ENCODE measurements at places on chromosomes 16 and 17.
A peak's percentile ranks its signal among the peaks of the same experiment; 100 is the strongest.

GRCh38 chr17:49339354-49339753 lies 22.7 kb downstream of the ZNF652 start:
- no peak for DNase-seq

GRCh38 chr16:23362460-23363317 lies 60.6 kb downstream of the SCNN1B start:
- DNase-seq = no peak

DNA sequence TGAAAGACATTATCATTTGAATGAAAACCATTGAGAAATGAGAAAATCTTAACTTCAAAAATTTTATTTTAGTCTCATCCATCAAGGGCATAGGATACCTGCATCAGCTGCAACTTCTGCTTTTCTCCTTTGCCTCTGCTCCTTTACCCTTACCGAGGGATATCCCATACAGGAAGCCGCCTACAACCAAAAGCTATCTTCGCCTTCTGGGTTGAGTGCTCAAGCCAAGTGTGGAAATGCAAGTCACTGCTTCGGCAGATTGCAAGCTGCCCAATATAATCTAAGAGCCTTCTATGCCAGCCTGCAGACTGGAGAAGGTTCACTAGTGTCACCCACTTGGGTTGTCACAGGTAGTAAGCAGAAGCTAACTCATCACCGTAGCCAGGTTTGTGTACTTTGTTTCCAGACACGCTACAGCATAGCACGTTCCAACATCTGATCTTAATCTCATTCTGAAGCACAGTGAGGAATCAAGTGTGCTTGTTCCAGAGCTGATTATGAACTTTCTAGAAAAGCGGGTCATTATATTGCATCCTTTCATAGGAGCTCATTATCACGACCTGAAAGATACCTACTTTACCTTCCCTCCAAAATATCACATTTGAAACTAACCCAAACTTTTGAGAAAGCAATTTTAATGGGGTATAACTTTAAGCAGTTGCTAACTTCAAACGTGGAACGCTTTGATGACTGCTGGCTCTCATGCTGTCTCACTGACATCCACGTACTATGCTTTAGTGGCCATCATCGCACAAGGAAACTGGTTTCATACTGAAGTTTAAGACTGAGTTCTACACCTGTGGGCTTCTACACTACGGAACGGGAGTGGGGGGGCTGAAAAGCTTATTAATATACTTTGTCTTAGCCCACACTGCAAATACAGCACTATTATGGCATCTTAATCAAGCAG lies 8.0 kb upstream of the UNK start:
- peak; percentile 50 for DNase-seq

GRCh38 chr17:1156864-1157263 lies 22.9 kb downstream of the ABR start:
- DNase-seq = no peak

DNA sequence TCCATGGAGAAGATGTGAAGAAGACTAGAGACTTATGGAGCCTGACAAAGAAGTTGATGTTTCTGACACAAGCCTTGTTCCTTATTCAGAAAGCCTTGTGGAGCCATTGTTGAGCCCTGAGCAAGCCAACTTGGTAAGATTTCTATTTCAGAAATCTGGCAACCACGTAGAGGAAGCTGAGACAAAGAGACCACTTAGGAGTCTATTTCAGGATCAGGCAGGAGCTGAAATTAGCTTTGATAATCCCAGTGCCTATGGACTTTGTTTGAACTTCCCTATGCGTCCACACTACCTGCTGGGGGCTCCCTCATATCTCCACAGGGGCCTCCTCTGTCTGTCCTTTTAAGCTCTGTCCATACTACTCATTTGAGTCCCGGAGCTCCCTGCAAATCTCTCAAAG lies 540.0 kb upstream of the GOT2 start:
- DNase-seq = no peak

DNA sequence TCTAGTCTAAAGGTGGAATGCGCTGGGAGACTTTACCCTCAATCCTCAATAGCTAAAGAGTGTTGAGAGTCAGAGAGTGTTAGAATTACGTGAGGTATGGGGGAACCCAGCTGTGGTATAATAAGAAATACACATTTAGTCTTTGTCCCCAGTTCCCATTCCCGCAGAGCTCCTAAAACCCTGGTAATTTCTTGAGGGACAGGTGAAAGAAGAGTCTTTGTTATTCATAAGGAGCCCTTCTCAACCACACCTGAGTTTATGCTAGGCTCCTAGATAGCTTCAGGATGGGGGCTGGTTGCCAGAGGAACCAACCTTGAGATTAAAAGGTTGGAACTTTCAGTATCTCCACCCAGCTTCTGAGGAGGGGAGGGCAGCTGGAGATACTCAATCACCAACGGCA lies 5.8 kb downstream of the ZNF18 start:
- no peak for DNase-seq

DNA sequence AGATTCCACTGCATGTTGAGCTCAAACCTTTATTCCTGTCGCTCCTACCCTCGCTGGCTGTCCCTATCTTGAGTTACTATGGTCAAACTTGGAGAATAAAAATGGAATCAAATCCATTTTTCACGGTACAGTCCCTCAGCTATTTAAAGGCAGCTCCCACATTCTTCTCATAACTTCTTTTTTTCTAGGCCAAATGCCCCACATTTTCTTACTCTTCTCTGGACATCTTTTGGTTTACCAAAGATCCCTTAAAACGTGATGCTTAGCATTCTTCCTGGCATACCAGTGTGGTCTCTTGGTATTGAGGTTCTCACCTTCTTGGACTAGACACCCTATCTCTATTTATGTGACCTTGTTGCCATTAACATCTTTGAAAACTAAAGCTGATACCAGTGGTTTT lies 48.3 kb upstream of the MAF start:
- DNase-seq = no peak

DNA sequence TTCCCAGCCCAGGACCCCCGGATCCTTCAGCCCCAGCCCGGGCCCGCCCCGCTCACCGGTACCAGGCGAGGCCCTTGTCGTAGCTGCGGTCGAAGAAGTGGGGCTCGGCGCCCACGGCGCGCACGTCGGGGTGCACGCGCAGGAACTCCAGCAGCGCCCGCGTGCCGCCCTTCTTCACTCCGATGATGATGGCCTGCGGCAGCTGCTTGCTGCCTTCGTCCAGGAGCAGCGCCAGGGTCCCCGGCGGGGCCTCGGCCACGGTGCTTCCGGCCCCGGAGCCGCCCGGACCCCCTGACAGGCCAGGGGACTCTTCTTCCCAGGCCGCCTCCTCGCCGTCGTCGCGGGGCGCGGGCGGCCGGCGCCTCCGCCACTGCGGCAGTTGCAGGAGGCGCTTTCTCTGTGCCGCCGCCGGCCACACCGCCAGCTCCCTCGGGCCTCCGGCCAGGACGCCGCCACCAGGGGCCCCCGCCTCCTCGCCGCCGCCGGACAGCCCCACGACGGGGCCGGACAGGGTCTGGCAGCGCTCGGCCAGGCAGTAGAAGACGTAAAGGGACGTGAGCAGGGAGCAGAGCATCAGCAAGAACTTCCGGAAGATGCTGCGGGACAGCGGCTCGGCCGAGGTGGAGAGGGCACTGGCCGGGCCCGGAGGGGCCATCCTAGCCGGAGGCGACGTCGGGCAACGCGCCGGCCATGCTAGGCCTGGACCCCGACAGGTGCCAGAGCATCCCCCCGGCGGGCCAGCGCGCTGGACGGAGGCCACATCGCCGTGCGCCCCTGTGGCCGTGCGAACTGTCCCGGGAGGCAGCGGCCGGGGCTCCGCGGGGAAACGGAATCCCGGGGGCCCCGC lies 1.0 kb downstream of the HS3ST3A1 start:
- no peak for DNase-seq

- DNase-seq = no peak
Measured at GRCh38 chr17:48552466-48553189, 7.7 kb upstream of the HOXB2 start.

DNA sequence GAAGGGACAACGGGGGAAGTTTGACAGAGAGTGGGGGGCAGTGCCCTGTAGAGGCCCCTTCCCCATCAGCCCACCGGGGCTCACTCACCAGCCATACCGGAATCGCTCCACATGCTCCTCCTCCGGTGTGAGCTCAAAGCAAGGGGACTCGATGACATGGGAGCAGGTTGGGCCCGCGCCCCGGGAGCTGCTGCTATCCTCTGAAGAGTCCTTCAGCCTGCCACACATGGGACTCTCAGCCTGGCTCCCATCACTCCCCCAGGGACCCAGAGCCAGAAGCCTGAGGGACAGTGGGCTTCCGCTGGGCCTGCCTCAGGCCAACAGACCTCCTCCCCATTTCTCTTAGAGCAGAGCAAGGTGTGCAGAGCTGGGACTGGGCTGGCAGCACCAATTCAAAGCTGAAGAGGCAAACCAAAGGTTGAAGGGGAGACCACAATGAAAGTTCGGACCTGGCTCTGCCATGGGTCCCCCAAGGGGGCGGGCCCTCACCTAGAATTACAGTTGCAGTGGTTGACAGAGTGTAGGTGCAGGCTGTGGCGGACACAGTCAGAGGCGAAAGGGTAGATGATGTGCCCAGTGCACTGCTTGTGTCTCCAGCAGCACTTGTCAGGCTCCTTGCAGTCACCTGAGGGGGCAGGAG lies 7.3 kb downstream of the PROCA1 start:
- DNase-seq = no peak

GRCh38 chr16:69111216-69111875 lies 5.9 kb downstream of the HAS3 start:
- no peak for DNase-seq

DNA sequence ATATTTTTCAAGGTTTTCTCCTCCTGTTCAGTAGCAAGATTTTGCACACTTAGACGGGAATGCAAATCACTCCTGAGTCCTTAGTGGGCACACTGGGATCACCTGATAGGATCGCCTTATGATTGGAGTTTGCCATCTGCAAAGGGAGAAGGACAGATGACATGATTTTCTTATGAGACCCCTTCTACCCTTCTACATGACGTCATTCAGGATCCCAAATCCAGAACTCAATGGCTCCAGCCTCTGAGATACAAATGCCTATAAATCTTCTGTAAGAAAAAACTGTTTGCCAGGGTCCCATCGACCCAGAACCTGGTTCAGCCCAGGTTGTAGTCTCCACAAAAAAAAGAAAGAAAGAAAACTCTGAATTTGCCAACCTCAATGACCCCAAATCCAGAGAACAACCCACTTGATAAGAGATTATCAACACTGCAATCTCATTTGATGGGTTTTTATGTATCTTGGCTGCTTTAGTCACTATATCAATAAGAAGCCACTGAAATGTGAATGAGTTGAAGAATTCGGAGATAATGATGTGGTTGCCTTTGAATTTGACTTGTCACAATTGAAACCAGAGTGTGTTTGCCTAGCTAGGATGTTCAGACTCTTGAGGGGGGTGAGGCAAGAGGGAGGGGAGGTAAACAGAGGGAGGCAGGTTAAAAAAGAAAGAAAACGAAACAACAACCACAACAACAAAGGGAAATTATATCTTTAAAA lies 6.7 kb downstream of the ZNF423 start:
- no peak for DNase-seq

DNA sequence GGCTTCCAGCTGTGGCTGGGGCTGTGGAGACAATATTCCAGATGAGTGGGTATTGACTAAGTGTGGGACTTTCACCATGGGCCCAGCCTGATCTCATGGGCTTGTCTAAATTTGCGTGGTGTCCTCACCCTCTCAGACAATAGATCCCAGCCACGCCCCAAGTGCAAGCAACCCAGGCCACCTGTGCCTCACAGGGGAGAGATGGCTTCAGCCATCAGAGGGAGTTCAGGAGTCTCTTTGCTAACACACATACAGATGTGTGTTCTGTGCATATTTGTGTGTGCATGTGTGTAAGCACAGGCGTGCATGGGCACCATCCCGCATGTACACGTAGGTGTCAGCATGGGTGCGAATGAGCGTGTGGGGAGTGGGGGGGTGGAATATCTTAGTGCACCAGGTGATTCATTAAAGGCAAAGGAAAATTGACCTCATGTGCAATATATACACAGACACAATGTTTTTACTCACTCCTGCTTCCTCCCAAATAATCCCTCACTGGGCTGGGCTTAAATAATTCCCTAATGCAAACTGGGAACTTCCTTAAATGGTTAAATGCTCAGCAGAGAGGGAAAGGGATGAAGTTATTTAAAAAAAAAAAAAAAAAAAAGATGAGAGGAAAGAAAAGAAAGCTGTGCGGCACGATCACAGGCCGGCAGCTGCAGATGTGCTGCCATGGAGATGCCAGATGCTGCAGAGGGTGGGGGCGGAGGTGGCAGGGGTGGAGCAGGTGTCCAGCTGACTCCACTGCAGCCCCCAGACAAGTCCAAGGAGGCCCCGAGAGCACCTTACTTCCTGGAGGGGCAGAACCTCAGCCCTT lies 24.0 kb upstream of the CDC42EP4 start:
- DNase-seq = no peak

GRCh38 chr17:74274060-74274708 lies at the start of gene DNAI2:
Gene DNAI2, plus strand, starts transcription at chr17:74274234. Its CDS starts 7,584 bp downstream, at chr17:74281818.
- no peak for DNase-seq

DNA sequence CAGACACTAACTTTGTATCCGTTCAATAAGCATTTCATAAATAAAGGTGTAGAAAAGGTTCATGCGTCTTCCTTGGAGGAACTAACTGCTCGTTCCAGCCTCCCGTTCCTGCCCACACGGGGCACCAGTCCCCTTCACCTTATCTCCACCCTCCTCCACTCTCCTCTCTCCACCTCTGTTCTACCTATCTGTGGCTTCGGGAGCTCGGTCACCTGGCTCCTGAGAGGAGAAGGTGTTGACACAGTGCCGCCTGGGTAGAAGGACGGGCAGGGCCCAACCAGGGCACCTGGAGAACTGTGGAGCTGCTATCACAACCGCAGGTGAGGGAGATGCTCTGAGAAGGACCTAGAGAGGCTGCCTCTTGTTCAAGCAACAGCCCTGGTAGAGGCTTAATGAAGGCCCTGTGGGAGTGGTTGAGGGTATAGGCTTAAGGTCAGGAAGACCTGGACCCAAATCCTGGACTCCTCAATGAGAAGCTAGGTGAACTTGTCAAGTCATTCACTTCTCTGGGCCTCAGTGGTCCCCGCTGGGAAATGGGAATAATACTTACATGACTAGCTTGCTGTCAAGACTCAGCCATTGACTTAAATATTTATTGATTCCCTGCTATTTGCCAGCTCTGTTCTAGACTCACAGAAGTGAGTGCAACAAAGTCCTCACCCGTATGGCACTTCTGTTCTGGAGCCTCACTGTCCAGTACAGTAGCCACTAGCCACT lies 9.6 kb upstream of the MINK1 start:
- DNase-seq = no peak

GRCh38 chr17:6551869-6552531 lies 4.4 kb downstream of the PITPNM3 start:
- no peak for DNase-seq

- no peak for DNase-seq
Measured at GRCh38 chr16:24896439-24896838, 50.7 kb downstream of the SLC5A11 start.

- no peak for DNase-seq
Measured at GRCh38 chr17:51335883-51336822, 75.8 kb downstream of the UTP18 start.

DNA sequence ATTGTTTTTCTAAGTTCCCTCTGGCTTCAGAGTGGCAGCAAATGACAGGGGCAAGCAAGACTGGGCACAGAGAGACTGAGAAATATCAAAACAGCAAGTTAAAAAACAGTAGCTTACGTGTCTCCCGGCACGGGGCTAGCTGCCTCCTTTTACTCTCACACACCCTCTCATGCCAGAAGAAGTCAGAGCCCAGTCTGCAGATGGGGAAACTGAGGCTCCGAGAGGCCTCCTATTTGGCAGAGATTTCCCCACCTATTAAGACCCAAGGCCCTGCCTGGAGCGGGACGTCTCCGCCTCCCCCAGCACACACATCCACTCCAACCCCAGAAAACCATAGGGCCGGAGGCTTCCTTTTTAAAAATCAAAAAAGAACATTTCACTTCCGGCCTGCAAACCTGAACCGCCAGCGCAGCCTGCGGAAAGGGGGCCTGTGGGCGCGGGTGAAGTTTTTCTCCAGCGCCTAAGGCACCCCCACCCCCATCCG lies 832 bp downstream of the CARHSP1 start:
- DNase-seq = peak; percentile 88

Data from activated CD8-positive, alpha-beta memory T cell treated with anti-CD3 and anti-CD28 coated beads, Interleukin-2, amount 10 ng/mL, durations not matched to agents 7 days and 5 days (primary cell).